ENCODE measurements at places on chromosomes 16 and 17.

GRCh38 chr17:49676276-49676868, 1.5 kb downstream of the SPOP start:
- DNase-seq = no peak

DNA sequence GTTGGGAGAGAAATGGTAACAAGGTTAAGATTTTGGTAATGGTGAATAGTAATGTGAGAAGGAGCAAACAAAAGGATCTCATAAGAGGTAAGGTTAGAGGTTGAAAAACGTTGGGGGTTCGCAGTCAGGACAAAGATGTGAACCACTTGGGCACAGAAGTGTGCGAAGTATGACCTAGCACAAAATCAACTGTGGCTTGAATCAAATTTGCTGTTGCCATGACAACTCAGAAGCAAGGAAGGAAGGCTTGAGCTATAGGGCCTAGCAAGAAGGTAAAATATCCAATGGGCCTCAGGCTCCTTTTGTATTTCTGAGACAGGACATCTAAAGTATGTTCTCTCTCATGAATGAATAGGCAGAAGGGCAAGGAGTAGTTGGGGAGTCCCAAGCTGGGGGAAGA, 24.5 kb upstream of the TEKT1 start:
- no peak for DNase-seq

GRCh38 chr16:70254180-70254964, 2.6 kb upstream of the EXOSC6 start:
- no peak for DNase-seq

GRCh38 chr16:12235110-12235509, 258.6 kb downstream of the SNX29 start:
- peak; percentile 95 for DNase-seq

GRCh38 chr16:71255721-71256120, 25.2 kb upstream of the HYDIN start:
- DNase-seq = no peak

DNA sequence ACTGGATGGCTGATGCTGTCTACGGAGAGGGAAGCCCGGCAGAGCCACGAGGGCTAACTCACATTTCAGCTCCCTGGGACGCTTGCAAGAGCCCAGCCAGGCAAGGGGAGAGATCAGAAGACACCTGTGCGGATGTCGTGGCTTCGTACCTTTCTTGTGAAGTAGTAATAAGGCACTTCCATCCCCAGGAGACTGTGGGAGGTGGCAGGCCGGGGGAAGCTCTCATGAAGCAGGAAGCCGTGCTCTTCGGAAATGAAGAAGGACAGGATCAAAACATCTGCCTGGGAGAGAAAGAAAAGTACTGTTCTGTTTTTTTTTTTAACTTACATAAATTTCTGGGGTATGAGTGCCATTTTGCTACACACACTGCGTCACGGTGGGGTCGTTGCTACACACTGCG, 28.4 kb downstream of the TMEM204 start:
- no peak for DNase-seq

DNA sequence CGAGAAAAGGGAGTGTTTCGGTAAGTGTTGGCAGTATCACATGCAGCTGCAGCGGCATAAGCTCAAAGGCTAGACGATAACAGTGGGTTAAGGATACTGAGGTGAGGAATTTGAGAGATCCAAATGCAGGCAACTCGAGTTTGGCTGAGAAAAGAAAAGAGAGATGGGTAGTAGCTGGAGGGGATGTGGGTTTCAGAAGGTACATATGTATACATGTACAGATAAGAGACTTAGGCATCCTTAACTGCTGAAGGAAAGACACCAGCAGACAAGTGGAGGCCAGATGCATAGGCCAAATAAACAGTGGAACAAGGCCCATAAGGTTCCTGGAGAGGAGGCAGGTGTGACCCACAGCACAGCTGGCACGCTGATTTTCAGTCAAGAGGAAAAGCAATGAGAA, 86.6 kb upstream of the NETO2 start:
- DNase-seq = peak; percentile 37

- no peak for DNase-seq
Measured at GRCh38 chr16:3754081-3754703, 36.9 kb upstream of the TRAP1 start.

- no peak for DNase-seq
Measured at GRCh38 chr17:4969047-4969550, 1.5 kb upstream of the SPAG7 start.

DNA sequence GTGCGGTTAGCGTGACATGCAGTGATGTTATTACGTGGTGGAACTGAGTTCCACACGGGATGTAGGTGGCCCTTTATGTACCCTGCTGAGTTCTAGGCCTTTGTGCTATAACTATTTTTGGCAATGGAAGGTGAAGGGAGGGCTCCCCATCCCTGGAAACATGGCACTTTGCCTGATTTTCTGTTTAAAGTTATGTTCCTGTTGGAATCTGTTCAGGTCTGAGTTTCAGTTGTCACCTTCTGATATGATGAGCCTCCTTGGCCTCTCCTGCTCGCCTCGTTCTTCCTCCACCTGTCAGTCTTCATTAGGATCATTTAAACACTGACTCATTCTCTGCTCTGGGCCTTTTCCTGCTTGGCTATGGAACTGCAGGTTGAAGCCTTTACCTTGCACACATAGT, 200.6 kb downstream of the FTO start:
- peak; percentile 40 for DNase-seq

DNA sequence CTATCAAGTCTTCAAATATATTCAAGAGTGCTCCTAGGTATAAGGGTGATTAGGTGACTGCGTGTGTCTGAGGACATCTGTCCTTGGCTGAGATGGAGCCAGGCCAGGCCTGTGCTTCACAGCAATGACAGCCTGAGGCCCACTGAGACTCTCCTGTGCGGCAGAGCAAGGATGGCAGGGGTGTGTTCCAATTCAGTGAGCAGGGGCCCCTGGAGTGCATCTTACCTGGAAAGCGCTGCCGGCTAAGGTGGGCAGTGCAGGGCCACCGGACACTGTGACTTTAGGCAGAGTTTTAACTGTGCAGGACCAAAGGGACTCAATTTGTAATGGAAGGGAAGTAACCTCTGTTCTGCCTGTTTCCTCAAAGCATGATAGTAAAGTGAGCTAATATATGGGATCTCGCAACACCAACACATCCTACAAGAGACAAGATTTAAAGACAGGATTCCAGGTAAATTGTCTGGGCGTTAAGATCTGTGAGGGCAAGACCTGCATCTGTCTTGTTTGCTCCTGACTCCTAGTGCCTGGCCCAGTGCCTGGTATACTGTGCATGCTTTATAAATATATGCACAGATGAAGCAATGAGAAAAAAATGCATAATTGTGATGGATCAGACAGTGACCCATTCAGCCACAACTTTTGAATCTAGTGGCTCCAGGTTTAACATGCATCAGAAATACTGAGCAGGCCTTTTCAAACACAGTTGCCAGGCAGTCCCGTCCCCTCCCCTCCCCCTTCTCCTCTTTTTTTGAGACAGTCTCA, 86.7 kb downstream of the MRC2 start:
- no peak for DNase-seq

GRCh38 chr16:21990381-21990944, 10.5 kb downstream of the PDZD9 start:
- peak; percentile 6 for DNase-seq

DNA sequence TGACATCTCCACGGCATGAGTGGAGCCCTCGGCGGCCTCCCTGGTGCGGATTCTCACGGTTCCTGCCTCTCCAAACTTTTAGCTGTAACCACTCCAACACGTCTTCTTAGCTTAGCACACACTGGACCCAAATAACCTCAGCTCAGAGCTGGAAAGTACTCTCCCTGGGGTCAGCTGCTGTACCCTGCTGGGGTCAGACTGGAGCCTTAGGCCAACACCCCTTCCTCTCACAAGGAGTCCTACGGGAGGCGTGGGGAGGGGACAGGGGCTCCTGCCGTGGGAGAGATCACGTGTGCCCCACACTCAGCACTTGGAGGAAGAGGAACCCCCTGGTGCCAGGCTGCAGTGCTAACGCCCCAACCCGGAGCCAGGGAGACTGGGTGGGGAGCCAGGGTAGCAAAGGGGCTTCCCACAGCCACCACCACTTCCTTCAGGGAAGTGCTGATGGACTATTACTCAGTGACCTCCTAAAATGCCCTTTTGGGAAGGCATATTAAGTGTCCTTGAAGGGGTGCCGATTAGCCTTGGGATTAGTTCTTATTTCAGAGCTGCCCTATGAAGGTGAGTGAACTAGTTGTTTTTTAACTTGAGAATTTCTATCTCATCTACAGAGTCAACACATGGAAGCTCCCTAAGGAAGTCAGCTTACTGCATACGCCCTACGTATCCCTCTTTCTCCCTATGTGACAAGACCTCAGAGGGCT, 124.0 kb downstream of the HIC1 start:
- no peak for DNase-seq

- DNase-seq = no peak
Measured at GRCh38 chr17:65855245-65855644, 293.8 kb upstream of the AXIN2 start.

DNA sequence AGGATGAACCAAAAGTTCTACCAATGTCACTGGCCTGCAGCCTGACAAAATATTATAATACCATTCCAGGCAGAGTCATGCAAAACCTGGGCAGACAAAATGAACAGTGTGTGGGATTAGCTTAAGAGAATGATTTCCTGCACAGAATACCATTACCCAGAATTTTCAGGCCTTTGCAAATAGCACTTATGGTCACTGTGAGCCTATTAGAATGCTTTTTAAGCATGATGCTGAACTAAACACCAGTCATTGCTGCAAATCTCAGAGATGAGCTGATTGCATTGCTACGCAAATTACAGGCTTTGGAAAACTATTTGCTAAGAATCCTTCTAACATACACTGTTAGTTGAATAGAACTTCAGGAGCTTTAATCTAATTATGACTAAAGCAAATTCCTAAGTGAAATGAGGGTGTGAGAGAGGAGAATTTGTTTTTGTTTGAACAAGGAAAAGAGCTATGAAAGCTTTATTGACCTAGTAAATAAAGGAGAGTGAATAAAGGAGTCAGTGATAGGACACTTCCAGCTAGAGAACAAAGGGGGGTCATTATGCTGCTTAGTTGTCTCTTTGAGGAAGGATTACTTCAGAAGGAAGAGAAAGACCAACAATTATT, 398.8 kb downstream of the HS3ST3B1 start:
- no peak for DNase-seq

- DNase-seq = no peak
Measured at GRCh38 chr17:44362459-44362948, 1.1 kb downstream of the FAM171A2 start.

- DNase-seq = no peak
Measured at GRCh38 chr17:55409030-55409800, 12.4 kb downstream of the MMD start.

All from NCI-H2171 treated with DMSO at 0.1 percent for 48 hours (cell line).